ENCODE measurements at places on chromosomes 6 and 20. TPM values are rescaled to one million over a fixed set of nuclear protein-coding genes. Genes with fewer than 3 reads are reported as not detected.

The HLA-DPB1 gene
- 29.8 TPM for total RNA-seq

The SLC13A3 gene
- total RNA-seq: 0.30 TPM

The SOBP gene
- total RNA-seq: 15.6 TPM

The RNF114 gene
- total RNA-seq: 52.1 TPM

The BTNL2 gene
- not detected for total RNA-seq

The PRDM13 gene
- total RNA-seq: not detected

The RRAGD gene
- total RNA-seq: 130 TPM

The SPATS1 gene
- total RNA-seq: not detected

The MUC22 gene
- 0.19 TPM for total RNA-seq

The FLRT3 gene
- 0.05 TPM for total RNA-seq

The C6orf52 gene
- 0.78 TPM for total RNA-seq

The ULBP2 gene
- 0.65 TPM for total RNA-seq

The PTPRK gene
- 27.9 TPM for total RNA-seq

The CRISP3 gene
- not detected for total RNA-seq

The TULP1 gene
- total RNA-seq: not detected

The HMGA1 gene
- 45.7 TPM for total RNA-seq

The TBX18 gene
- total RNA-seq: 5.5 TPM

Measured in Right ventricle myocardium superior (tissue), 1 donor.